ENCODE measurements at places on chromosomes 5 and 9. TPM values are rescaled to one million over a fixed set of nuclear protein-coding genes. Genes with fewer than 3 reads are reported as not detected.

ADAMTS12 gene
- total RNA-seq = 28.7 TPM

HACD4 gene
- total RNA-seq = 5.8 TPM

PDE8B gene
- total RNA-seq = 8.9 TPM

LCN15 gene
- total RNA-seq = not detected

FBP2 gene
- total RNA-seq = 83.0 TPM

IL13 gene
- total RNA-seq = not detected

TNFSF15 gene
- 1.8 TPM for total RNA-seq

IFNA7 gene
- not detected for total RNA-seq

TEX48 gene
- not detected for total RNA-seq

FAM163B gene
- not detected for total RNA-seq

- peak; percentile 41 for DNase-seq
Measured at GRCh38 chr5:61304590-61305381, 27.3 kb upstream of the ZSWIM6 start.

GRCh38 chr5:163347671-163348070 lies 89.7 kb upstream of the CCNG1 start:
- peak; percentile 83 for DNase-seq

GRCh38 chr9:105055917-105056316 lies 128.0 kb upstream of the ABCA1 start:
- DNase-seq = peak; percentile 15

- DNase-seq = no peak
Measured at GRCh38 chr5:75199071-75199470, 37.6 kb downstream of the ANKRD31 start.

DNA sequence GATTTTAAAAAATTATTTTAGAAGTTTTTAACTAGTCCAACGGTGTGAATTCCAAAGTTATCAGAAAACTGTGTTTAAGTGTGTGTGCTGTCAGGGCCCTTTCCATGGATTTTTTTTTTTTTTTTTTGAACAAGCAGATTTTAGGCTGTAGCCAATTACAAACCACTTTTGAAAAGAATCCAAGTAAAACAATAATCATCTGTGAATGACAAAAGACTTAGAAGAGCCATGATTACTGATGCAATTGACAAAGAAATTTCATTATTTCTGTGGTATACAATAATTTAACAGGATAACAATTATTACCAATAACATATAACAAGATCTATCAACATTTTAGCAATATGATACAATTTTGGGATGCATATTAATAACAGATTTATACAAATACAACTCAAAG lies 16.2 kb upstream of the PAIP1 start:
- DNase-seq = no peak

DNA sequence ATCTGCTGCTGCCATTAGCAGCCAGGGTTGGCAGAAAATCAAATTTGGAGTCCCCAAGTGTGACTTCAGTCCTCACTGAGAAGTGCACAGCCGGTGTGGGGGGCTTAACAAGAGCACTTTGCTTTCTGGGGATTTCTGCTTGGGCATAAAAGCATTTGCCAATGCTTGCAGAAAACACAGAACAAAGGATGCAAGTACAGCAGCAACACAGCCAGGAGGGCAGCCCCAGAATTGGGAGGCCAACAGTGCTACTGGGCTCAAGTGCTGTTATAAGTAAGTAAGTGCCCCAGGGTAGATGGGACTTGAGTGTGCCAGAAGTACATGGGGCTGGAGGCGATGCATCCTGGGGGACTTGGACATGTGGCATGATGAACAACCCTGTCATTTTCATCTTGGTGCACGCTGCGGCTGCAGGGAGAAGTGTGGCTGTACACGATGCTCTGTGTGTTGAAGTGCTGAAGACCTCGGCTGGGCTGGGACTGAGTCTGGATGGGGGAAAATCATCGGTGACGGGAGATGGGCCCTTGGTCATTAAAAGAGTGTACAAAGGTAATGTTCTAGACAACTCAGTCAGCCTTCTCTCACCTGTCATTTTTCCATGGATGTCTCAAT lies 73.3 kb downstream of the GOLPH3 start:
- DNase-seq = no peak

GRCh38 chr9:93049491-93049890 lies 9.0 kb upstream of the SUSD3 start:
- no peak for DNase-seq

GRCh38 chr9:16664211-16664610 lies 206.3 kb downstream of the BNC2 start:
- DNase-seq = no peak

- DNase-seq = peak; percentile 33
Measured at GRCh38 chr5:141811287-141812155, 66.7 kb downstream of the PCDH1 start.

DNA sequence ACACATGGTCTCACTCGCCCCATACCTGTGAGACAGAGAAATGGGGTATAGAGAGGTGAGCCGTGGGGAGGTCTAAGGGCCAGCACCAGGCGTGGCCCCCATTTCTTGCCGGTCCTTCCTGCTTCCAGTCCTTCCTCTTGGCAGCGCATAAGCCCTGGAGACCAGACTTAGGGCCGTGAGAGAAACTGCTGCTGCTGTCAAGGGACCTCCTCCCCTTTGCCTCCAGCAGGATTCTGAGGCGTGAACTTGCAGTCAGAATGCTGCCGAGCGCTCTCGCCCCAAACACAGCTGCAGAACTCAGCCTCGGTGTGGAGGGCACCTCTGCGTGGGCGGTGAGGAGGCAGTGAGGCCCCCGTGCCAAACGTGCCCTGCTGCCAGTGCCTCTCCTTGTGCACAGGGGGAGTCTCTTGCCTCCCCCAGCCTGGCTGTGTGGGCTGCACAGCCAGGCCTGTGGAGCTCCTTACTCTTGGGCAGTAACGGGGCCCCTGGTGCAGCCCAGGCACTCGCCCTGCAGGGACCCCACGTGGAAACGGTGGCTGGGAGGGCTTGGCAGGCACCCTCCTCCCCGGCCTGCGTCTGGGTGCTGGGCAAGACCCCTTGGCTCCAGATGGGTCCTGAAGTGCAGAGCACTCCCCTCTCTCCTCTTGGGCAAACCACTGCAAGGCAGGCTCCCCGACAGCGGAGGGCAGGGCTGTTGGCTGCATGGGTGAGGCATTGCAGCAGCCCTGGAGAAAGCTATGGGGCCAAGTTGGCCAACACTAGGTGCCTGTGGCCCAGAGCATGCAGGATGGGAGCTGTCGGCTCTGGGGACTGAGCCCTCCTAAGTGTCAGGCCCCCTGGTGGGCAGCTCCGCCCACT lies 85.4 kb downstream of the RXRA start:
- no peak for DNase-seq

GRCh38 chr5:134106991-134107701 lies 7.3 kb upstream of the TCF7 start:
- DNase-seq = peak; percentile 48

GRCh38 chr5:143801252-143801939 lies 10.6 kb upstream of the HMHB1 start:
- DNase-seq = no peak

GRCh38 chr9:2158766-2159430 lies 143.8 kb downstream of the SMARCA2 start:
- DNase-seq = no peak

DNA sequence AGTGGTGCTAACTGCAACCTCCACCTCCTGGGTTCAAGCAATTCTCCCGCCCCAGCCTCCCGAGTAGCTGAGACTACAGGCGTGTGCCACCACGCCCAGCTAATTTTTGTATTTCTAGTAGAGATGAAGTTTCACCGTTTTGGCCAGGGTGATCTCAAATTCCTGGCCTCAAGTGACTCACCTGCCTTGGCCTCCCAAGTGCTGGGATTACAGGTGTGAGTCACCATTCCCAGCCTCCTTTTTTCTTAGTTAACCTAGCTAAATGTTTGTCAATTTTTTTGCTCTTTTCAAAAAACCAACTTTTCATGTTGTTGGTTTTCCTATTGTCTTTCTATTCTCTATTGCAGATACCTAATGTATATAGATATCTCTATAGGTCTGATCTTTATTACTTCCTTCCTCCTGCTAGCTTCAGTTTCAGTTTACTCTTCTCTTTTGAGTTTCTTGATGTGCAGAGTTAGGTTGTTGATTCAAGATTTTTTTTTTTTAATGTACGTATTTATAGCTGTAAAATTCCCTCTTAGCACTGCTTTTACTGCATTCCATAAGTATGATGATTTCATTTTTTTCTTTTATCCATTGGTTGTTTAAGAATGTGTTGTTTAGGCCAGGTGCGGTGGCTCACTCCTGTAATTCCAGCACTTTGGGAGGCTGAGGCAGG lies 32.9 kb downstream of the FGD3 start:
- no peak for DNase-seq

DNA sequence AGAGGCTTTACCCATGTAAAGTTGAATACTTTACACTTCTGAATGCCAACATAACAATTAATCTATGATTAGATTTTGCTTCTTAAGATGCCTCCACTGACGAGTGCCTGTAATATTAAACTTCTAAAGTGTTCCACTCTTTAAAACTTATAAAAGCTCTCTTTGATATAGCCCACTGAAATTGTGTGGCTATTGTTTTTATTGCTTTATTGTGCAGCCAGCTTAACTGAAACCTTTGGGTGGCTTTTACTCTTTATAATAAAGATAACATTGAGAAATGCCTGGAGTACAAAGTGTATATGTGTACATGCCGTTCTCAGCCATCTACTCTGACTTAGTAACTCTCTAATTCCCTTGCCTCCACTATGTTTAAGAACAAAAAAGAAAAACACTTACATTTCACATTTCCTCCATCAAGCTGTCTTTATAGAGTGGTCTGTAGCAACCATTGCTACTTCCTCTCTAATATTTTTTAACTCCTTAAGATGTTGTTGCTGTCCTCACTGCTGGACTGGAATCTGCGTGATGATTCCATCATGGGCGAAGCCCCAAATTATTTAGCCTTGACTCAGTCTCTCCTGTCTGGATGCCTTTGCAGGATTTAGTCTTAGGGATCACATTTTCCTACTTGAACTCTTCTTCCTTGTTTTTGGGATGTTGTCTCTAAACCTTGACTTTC lies 9.1 kb downstream of the PIK3R1 start:
- DNase-seq = no peak

DNA sequence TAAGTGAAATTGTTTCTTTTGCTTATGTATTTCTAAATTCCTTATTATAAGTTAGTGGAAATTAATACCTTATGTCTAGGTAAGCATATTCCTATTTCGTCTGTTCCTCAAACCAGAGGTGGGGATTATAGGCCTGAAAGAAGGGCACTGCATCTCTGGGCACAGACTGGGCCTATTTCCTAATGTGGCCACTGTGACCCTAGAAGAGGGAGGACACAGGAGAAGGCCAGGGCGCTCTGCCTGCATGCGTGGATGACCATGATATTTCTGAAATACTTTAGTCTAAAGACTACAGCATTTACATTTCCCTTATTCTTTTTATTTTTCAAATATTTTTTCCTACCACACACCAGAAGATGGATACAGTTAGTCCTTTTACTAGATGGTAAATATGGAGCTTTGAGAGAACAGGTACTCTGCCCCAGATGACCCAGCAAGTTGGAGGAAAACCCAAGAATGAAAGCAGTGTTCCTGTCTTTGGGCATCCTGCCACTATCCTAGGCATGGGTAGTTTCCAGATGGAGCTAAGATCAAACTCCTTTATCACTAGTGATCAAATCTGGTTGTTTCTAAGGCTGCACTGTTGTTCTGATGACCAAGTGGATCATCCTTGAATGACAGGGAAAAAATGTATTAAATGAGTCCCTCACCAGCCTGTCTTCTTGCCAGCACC lies 27.8 kb downstream of the RUSC2 start:
- peak; percentile 9 for DNase-seq

Measured in tongue (tissue), 3 donors.